ENCODE measurements at places on chromosomes 6 and 20.

DNA sequence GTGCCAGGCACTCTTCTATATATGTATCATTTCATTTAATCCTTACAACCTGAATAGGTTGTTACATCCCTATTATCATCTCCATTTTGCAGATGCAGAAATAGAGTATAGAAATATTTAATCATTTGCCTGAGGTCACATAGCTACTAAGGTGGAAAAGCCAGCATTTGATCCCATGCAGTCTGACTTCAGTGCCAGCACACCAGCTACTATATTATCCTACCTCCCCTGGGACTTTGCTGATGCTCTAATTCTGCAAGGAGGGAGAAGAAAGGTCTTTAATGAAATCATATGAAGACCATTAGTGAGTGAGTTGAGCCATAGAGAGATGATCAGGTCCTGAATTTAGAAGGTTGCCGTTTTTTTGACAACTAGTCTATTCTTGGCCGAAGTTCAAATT lies 53.7 kb downstream of the TOP1 start:
- no peak for DNase-seq

- DNase-seq, result peak; percentile 85
These were observed 2.2 kb upstream of the TUBB2B start for GRCh38 chr6:3229566-3230178.

GRCh38 chr6:91132461-91132860 lies 545.6 kb upstream of the MAP3K7 start:
- DNase-seq, result no peak

- DNase-seq, result no peak
These were observed 67.3 kb downstream of the STK35 start for GRCh38 chr20:2168946-2169345.

DNA sequence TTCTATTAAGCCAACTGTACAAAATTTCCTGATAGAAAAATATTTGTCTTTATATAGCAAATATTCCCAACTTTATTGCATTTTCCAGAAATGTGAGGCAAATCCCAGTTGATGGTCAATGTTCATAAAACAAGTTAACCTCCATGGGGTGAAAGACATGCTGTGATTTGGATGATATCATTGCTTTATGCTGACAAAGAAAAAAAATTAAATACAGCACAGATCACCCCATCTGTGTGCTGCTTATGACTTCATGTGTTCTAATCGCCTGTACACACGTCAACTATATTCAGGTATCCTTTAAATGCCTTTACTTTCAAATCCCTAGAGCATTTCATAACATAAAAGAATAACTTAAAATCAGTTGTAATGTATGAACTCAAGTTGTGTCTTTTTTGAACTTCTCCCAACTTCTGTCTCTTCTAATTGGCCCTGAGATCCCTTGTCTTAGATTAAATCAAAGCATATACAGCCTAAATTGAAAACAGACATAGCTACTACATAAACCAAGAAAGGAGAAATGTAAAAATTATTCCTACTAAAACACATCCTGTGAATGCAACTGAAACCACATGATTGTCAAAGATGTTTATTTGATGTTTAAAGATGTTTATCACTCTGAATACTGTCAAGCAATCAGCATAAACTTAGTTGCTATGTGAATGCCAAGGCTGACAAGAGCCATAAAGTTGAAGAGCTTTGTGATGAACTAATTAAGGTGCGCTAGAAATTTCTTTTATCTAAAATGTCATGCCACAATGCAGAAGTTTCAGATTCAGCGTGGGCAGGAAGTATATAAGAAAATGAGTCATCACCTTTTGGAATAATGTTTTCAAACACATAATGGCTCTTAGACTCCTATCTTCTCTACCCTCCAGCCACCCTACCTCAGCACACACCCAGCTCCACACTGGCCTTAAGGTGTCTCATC lies 68.7 kb downstream of the FILIP1 start:
- no peak for DNase-seq

- no peak for DNase-seq
These were observed 2.8 kb upstream of the PLCG1 start for GRCh38 chr20:41134362-41135186.

DNA sequence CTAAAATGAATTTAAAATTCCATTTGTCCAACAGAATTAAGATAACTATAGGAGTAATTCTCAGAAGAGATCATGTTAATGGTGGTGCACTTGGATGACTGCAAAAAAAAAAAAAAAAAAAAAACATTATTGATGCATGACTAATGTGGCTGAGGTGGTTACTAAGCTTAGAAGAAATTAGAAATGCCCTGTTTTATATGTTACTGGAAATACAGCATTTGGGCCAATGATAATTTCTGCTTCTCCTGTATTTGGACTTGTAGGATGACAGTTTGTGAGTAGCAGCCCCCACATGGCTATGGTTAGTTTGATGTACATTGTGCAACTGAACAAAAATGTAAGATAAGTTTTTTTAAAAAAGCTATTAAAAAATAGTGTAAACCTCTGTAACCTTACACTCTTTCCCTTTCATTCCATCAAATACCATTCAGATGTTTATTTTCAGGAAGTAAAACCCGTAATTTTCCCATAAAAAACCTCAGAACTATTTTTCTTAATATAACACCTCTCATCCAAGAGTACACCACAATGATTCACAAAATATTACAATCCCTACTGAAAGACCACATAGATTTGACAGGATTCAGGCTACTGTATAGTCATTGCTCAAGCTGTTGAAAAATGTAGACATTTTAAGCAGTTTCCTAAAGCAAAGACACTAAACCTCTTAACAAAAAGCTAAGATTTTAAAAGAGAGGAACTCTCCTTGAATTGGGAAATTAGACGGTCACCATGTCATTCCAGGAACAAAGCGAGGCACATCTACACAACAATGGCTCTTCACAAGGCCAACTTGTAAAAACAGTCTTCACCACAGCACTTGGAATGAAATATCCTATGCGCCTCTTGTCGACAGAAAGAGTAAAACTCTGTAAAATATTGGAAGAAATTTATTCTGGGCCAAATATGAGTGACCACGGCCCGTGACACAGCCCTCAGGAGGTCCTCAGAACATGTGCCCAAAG lies 83.0 kb downstream of the WDR27 start:
- no peak for DNase-seq

DNA sequence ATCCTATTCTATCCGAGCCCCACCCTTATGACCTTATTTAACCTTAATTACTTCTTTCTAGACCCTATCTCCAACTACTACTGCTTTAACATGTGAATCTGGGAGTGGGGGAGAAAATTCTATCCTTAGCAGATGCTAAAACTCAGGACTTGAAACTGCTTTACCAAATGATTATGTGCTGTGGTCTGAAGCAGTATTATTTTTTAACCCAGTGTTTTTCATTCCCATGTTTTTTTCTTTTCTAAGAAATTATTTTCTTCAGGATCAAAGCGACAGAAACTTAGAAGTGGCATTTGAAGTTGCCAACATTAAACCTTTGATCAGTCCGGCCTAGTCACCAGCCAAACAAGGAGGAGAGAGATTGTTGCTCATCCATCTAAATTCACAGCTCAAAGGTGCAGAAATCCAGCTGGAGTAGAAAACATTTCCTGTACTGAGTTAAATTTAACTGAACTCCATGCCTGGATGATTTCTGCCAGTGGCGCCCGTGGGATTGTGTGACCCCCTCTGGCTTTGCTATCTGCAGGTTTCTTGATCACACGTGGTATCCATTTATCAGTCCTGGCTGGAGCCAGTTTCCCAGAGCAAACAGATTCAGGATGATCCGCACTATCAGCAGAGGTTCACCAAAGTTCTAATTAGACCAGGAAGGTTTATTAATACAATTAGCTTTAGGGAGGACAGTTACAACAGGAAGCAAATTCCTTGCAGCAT lies 300.5 kb downstream of the PLCB1 start:
- no peak for DNase-seq

DNA sequence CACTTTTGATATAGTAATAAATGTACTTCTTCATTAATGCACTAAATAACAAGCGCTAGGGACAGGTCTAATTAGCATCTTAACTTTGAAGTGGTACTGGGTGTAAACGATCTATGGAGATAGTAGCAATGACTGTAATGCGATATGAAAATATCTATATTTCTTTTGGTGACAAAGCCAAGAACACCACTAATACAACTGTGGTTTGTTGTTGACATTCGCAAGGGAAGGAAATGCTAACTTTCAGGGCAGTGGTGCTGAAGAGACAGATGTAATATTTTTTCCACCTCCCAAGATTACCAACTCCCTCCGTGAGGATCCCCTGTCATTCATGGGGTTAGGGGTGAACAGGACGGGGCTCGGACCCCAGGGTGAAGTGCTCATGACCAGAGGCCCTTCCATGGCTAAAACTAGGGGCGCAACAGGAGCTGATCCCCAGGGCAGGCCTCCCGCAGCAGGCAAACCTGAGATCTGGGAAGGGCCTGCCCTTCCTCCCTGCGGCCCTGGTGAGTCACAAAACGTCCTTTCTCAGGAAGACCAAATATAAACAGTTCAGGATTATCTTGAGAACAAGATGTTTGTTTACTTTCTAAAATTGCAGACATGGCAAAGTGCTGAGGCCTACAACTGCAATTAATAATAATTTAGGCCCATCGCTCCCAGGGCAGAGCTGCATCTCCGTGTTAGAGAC lies 65.0 kb upstream of the TOX2 start:
- no peak for DNase-seq

GRCh38 chr20:7366189-7366588 lies 574.1 kb downstream of the HAO1 start:
- DNase-seq, result no peak

GRCh38 chr20:46883892-46884291 lies 10.8 kb upstream of the EYA2 start:
- no peak for DNase-seq

DNA sequence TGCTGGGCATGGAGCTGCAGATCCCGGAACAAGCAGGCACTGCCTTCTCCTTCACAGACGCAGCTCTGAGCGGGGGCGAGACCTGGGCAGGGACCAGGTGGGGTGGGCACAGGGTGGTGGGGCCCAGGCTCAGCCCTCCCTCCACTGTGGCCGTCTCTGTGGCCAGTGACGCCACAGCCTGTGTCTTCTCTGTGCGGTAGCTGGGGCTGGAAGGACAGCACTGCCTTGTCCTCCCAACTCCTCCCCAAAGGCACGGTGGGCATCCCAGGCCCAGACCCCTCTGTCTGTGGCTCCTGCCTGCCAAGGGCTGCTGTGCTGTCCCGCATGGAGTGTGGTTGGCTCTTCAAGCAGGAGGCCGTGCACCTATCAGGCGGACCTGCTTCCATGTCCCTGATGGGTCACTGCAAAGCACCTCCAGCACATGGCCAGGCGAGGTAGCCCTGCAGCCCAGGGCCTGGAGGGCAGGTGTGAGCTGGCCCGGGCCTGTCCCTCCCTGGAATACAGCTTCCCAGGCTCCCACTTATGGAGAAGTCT lies 14.8 kb upstream of the TNFRSF6B start:
- DNase-seq, result no peak
